DMS 273 treated with DMSO at 0.1 percent for 48 hours (cell line): ENCODE measurements at places on chromosomes 6 and 20.

DNA sequence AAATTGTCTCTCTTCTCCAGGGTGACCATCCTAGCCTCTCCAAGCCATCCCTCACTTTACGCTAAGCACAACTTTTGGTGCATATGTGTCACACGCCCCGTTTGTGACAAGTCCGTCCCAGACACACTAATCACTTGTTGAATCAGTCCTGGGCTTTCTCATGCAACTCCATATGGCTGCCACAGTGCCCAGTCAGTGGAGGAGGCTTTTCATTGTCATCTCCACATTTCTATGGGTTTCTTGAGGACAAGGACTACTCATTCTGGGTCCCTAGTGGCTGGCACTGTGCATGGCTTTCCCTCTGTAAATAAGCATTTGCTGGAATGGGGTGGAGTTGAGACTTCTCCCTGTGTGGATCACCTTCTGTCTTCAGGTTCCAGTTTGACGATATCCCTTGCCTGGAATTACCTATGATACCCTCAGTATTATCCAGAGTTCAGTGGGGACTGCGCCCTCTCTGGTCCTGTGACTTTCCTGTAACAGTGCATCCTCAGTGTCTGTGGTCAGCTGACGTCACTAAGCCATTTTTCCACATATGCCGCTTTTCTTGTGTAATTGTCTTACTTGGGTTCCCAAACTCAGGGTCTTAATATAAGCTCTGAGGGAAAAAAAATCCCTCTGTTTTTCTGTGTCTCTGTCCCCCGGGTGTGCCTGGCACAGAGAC, 59.8 kb upstream of the MYL9 start:
- no peak for DNase-seq

GRCh38 chr6:83597051-83597450, 84.7 kb downstream of the PRSS35 start:
- DNase-seq = no peak

DNA sequence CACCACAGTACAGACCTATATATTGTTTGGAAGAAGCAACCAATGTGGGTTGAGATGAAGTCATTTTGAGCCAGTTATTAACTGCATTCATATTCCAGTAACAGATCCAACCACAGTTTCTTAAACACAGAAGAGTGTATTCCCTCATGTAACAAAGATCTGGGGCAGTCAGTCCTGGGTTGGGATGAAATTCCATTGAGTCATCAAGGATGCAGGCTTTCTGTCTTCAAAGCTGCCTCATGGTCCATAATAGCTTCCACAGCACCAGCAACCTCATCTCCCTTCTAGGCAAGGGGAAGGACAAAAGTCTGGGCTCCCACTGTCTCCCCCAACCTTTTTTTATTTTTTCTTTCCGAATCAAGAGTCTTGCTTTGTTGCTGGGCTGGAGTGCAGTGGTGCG, 2.9 kb upstream of the SOD2 start:
- no peak for DNase-seq

- DNase-seq = peak; percentile 72
Measured at GRCh38 chr6:34414999-34415858, 10.6 kb downstream of the RPS10 start.

GRCh38 chr20:32764005-32764960, 2.1 kb downstream of the DNMT3B start:
- no peak for DNase-seq

DNA sequence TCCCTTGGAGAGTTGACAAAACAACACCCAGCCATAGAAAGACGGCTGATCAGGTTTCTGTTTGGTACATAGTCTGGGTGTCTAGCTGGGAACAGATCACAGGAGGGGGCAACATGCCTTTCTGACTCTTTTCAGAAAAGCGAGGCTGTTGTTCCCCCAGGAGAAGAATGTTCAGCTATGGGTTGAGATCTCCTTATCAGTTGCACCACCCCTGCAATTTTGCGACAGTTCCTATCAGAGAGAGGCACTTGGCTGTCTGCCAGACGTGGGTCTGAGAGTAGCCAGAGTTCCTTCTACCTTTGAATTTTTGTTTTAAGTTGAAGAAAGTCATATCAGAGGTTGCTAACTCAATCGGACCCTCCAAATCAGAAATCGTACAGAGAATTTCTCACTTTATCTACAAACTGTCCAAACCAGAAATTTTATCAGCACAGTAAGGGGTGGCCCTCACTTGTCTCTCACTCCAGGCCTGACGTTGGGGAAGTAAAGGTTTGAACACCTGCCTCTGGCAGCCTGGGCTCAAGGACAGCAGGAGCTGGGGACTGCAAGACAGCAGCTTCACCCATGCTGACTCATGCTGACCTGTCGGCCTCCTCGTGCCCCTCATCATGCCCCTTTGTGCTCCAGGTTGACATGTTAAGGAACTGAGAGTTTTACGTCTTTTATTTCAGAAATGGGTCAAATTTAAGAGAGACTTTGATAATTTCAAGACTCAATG, 42.3 kb downstream of the TMC2 start:
- no peak for DNase-seq

DNA sequence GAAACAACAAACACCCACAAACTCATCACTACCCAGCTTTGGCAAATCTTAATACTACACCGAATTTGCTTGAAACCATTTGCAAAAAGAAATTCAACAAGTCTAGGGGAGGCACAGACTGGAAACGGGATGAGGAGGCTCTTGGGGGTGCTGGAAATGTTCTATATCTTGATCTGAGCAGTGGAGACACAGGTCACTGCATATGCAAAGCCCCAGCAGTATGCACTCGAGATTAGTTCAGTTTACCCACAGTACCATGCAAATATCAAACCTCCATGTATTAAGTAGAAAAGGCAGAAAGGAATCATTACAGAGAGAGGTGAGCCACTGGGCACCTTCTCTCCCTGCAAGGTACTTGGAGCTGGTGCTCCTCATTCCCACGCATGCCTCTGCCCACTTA, 75.9 kb downstream of the PREX1 start:
- no peak for DNase-seq
